HepG2 (cell line): ENCODE measurements at places on chromosomes 1 and 21. TPM values are rescaled to one million over a fixed set of nuclear protein-coding genes. Genes with fewer than 3 reads are reported as not detected.

The CFAP74 gene
- polyA plus RNA-seq: 0.57 and 0.62 TPM in 2 replicates

The S100A9 gene
- polyA plus RNA-seq: 0.61 and 0.69 TPM in 2 replicates

The TBX15 gene
- polyA plus RNA-seq: 1.9 and 3.5 TPM in 2 replicates

The CREB3L4 gene
- 17.4 and 18.7 TPM in 2 replicates for polyA plus RNA-seq

The FAM177B gene
- polyA plus RNA-seq: 0.05 and 0.20 TPM in 2 replicates

The INSRR gene
- not detected in 2 replicates for polyA plus RNA-seq

The TMEM200B gene
- 1.1 and 1.4 TPM in 2 replicates for polyA plus RNA-seq

The NOS1AP gene
- polyA plus RNA-seq: 1.9 and 2.0 TPM in 2 replicates

The MARK1 gene
- polyA plus RNA-seq: not detected in 2 replicates
